ENCODE measurements at places on chromosomes 1 and 21.

DNA sequence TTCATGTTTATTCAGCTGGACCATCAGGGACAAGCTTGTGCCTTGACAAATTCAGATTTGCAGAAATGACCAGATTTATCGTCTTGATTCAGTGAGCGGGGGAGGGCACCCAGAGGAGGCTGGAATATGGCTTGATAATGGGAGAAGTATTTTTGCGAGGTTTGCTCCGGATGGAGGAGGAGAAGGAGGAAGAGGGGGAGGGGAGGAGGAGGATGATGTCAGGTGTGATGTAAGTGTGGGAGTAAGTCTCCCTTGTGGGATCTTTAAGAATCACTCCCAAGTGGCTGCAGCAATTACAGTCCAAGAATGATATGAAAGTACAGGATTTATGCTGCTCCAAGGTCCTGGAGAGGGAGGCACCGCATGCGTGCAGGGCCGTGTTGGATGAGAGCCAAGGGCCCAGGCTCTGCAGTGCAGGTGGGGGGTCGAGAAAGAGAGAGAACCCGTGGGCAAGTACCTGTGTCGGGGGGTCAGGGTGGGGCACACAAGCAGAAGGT is 5.6 kb upstream of the ZNF496 start:
- peak; percentile 52 for DNase-seq

- no peak for DNase-seq
These were observed 29.6 kb upstream of the SLC6A9 start for GRCh38 chr1:44060830-44061267.

GRCh38 chr1:206635978-206636345 is 626 bp downstream of the DYRK3 start:
- no peak for DNase-seq

GRCh38 chr21:37939251-37939650 is 23.0 kb upstream of the KCNJ6 start:
- DNase-seq, result no peak

DNA sequence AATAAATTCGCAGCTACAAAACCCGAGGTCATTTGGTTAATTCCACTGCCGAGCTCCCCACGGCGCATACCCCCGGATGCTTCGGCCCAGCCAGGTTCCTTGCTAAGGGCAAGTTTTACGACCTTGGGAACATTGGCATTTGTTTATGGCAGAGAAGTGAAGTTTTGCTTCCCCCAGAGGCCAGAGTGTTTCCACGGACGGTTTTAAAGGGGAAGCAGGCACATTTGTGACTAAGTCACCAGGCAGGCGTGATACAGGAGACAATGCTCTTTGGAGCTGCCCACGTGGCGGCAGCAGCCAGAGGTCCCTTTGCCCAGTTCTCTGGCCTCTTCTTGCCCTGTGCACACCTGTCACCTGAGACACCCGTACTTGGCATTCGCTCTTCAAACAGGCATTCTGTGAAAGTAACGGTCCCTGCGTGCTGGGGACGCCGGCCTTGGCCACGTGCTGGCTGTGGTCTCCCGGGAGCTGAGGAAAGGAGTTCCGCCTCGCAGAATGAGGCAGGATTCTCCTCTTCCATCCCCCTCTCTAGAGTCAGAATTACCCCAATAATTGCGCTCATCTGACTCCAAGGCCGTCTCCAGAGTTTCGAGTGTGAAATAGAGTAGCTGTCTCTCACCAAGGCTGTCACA is 138.3 kb downstream of the PRDM16 start:
- no peak for DNase-seq

DNA sequence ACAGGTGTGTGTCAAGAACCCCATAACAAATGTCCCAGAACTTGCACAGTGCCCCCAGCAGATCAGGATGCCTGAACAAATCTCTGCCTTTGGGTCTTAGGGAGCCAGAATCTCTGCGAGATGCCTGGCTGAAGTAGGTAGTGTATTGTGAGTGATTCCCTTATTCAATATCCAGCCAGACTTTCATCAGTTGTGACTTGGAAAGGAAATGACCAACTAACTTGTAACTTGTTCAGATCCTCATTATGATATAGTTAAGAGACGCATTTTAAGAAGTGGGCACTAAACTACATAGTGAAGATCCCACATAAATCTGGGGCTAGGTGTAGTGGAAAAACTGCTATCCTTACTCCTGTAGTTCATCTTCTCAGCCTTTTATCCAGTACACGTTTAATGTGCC is 11.8 kb downstream of the OLIG2 start:
- no peak for DNase-seq

- DNase-seq, result no peak
These were observed 31.7 kb downstream of the SIM2 start for GRCh38 chr21:36730291-36731281.

- peak; percentile 47 for DNase-seq
These were observed 86.7 kb downstream of the GALNT2 start for GRCh38 chr1:230153641-230154296.

All from fibroblast of skin of abdomen (primary cell).